ENCODE measurements at places on chromosomes 3 and 15. TPM values are rescaled to one million over a fixed set of nuclear protein-coding genes. Genes with fewer than 3 reads are reported as not detected.

TUSC2 gene
- 26.4 TPM for polyA plus RNA-seq

TIPARP gene
- 25.2 TPM for polyA plus RNA-seq

TTLL13 gene
- polyA plus RNA-seq = not detected

GOLGA6D gene
- polyA plus RNA-seq = 0.56 TPM

PLA2G4E gene
- not detected for polyA plus RNA-seq

INSYN1 gene
- polyA plus RNA-seq = 11.1 TPM

RASGRP1 gene
- 11.4 TPM for polyA plus RNA-seq
